ENCODE measurements at places on chromosomes 6 and 20.

- DNase-seq, result peak; percentile 21
Observed at GRCh38 chr20:62955519-62956386, 3.2 kb downstream of the SLC17A9 start.

DNA sequence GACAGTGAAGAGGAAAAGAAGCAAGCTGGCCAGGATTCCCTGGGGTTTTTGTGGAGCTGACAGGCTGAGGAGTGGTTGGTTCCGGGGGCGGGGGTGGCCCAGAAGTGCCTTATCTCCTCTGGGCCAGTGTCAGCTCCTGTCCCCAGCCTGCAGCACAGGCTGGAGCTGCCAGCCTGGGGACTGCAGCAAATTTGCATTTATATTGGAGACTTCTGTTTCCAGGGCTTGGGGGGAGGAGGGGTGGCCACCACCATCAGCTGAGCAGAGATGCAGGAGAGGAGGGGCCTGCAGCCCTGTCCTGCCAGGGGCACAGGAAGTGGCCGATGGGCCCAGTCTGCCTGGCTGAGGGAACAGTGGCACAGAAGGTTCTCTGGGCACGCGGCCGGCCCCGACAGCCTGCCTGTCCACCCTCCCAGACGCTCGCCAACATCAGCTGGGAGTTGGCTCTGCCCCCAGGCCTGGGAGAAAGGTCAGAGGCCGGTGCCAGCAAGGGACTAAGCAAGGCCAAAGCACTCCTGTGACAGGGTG is 24.3 kb upstream of the SCRT2 start:
- DNase-seq, result peak; percentile 82

GRCh38 chr20:59122566-59122919 is 41.1 kb upstream of the ZNF831 start:
- no peak for DNase-seq

DNA sequence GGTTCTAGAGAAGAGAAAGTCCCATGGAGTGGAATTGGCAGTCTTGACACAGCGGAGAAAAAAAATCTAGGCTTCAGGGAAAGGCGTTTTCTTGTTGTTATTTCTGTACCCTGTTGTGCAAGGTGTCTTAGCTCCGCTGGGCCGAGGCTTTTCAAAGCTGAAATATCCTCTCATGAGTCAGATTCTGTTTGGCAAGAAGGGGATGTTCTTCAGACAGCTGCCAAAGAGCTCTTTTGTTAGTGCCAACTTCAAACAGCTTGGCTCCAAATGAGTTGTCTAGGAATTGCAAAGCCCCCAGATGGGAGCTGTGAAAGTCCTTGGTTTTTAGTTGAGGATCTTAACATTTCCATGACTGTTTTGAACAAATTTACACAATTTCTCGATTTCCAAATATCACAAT is 45.6 kb downstream of the LRRN4 start:
- no peak for DNase-seq

- DNase-seq, result no peak
Observed at GRCh38 chr6:4163408-4164116, 28.2 kb upstream of the ECI2 start.

DNA sequence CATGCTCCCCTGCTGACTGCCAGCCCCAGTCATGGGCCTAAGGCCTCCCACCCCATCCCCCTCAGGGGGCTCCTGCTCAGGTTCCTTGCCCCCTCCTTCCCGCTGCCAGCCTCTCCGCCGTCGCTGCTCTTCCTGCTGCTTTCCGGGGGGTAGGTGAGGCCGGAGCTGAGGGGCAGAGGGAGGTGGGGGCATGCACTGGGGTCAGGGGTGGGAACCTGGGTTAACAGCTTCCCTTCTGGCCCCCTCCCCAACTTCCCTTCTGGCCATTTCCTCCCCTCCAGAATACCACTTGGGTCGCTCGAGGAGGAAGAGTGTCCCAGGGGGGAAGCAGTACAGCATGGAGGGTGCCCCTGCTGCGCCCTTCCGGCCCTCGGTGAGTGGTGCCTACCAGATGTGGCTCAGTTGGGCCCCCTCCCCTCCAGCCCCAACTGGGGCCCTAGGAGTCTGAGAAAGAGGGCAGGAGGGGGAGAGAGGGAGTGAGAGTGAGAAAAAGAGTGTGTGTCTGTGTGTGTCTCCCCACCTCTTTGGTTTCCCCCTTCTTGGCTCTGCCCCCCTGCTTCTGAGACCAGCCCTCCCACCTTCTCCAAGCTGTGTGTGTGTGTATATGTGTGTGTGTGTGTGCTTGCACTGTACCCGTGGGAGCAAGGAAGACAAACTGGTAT is 12.1 kb downstream of the SYNGAP1 start:
- DNase-seq, result no peak

DNA sequence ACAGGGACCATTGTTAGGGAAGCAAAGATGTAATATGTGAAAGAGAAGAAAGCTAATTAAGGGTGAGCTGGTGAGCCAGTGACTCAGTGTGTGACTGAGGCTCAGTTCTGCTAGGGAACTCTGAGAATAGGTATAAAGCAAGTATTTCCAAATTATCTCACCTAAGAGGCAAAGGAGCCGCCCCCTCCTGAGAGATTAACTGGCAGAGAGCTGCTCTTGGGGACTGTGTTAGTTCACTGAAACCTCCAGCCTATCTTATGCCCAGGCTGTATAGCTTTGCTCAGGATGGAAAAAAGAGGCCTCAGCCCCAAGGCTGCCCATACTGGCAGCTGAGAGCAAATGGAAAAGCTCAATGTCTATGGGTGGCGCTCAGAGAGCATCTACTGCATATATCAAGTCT is 152.0 kb downstream of the PAK5 start:
- DNase-seq, result no peak

- DNase-seq, result no peak
Observed at GRCh38 chr20:1722513-1723050, 65.0 kb upstream of the SIRPG start.

- no peak for DNase-seq
Observed at GRCh38 chr20:10602221-10602871, 71.5 kb downstream of the JAG1 start.

GRCh38 chr6:52612336-52613054 is 35.6 kb upstream of the TRAM2 start:
- DNase-seq, result no peak

GRCh38 chr20:21004386-21005076 is 101.6 kb downstream of the LINC00237 start:
- no peak for DNase-seq

GRCh38 chr20:4866429-4866828 is 134.9 kb downstream of the SLC23A2 start:
- DNase-seq, result no peak
